MM.1S (cell line): ENCODE measurements at places on chromosomes 4 and X.

GRCh38 chrX:45811326-45811725 lies 610.6 kb upstream of the DIPK2B start:
- DNase-seq, result no peak

DNA sequence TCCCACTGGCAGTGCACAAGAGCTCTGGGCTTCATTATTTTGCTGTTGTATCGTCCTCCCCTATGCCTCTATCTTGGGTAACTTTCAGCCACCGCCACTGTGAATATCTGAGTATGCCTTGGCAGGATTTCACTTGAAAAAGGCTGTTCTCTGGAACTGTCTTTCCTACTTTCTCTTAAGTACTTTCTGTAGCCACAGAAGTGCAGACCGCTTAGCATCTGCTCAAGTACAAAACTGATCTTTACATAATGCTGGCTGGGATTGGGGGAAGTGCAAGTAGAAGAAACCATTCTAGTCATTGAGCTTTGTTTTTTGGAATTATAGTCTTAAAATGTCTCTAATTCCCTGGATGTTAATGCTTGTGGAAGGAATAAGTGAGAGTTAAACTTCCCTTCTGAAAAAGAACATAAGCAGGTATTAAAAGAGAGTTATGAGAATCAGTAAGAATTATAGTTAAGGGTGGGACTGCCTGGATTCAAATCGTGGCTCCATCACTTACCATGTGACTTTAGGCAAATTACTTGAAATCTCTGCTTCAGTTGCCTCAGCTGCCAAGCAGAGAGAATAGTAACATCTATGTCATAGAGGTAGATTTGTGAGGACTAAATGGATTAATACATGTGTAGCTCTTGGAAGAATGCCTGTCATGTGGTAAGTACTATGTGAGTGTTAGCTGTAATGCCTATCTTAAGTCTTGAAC lies 77.5 kb downstream of the MID1IP1 start:
- DNase-seq, result no peak

DNA sequence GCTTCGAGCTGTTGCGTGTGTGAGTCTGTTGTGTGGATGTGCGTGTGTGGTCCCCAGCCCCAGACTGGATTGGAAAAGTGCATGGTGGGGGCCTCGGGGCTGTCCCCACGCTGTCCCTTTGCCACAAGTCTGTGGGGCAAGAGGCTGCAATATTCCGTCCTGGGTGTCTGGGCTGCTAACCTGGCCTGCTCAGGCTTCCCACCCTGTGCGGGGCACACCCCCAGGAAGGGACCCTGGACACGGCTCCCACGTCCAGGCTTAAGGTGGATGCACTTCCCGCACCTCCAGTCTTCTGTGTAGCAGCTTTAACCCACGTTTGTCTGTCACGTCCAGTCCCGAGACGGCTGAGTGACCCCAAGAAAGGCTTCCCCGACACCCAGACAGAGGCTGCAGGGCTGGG lies 8.4 kb downstream of the SLC6A8 start:
- DNase-seq, result no peak

GRCh38 chr4:122914938-122915337 lies 7.5 kb downstream of the NUDT6 start:
- DNase-seq, result no peak

GRCh38 chrX:71301195-71301924 lies at the start of gene ITGB1BP2:
TSS of gene ITGB1BP2 (plus strand) at chrX:71301750. CDS start at chrX:71301807, 57 bp downstream.
- DNase-seq, result no peak
